ENCODE measurements at places on chromosomes 13 and 19.

DNA sequence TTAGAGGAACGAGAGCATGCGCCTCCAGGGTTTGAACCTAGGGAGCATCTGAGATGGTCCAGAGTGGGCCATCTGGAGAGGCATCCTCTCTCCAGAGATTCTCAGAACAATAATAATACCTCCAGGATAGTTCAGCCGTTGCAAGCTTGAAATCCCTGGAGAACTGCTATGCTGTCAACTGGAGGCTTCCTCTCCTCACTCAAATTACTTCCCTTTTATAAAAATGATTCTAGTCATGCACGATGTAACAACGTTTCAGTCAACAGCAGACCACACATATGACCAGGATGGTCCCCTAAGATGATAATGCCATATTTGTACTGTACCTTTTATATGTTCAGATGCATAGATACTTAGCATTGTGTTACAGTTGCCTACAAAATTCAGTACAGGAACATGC is 108.7 kb downstream of the SHISA2 start:
- no peak for DNase-seq

DNA sequence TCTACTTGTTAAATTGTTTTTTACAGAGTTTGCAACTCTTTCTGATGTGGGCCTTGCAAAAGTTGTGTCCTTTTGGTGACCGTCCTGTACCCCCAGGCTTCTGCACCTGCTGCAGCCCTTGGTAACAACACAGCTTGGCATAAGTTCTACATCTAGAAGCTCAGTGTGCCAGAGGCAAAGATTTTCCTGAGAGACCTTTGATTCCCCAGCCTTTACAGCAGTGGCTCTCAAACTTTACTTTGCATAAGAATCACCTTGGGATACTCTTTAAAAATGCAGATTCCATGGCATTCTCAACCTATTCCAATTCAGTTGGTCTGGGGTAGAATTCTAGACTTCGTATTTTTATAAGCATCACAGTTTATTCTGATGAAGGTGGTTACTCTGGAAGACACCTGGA is 260.9 kb downstream of the DCT start:
- no peak for DNase-seq

DNA sequence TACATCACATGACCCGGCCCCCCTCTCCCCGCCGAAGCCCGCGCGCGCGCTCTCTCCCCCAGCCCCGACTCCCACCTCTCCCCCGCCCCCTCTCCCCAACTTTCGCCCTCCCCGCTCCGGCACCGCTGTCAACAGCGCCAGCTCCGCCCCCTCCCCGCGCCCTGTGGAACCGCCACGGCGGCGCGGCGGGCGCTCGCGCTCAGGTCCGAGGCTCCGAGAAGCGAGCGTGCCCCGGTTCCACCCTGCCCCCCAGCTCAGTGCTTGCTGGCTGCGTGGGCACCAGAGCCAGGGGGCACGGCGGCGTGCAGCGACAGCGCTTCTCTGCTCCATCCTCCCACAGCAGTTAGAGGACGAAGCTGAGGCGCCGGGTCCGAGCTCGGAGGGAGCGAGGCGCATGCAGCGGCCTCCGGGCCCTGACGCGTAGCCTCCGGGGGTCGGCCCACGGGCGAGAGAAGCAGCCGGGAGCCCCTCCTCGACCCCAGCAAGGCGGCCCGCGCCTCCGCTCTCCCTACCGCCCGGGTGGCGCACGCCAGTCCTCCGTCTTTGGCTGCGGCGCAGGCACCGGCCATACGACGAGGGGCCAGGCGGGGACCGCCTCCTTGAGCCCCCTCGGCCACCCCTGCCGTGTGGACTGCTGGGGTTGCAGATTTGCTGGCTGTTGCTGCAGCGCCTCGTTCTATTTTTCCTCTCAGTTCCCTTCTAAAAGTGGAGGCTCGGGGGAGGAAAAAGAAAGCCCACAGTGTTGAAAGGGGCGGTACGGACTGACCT is 109.5 kb downstream of the KCNRG start:
- DNase-seq: no peak

GRCh38 chr19:6099599-6099998 is 10.7 kb downstream of the RFX2 start:
- no peak for DNase-seq

DNA sequence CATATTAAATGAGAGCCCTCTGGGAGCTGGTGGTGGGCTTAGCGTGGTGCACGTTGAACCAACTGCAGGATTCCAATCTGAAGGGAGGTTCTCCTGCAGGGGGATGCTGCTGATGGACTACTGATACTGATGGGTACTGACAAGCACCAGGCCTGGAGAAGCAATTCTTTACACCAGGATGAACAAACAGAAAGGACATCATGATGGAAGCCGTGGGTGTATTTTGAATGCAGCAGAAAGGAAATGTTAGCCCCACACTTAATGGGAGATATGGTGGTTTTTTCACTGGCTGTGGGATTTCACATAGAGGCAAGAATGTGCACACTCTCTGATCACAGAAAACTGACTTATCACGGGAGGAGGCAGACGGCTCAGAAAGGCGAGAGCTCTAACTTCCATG is 299.7 kb downstream of the TEX29 start:
- no peak for DNase-seq

DNA sequence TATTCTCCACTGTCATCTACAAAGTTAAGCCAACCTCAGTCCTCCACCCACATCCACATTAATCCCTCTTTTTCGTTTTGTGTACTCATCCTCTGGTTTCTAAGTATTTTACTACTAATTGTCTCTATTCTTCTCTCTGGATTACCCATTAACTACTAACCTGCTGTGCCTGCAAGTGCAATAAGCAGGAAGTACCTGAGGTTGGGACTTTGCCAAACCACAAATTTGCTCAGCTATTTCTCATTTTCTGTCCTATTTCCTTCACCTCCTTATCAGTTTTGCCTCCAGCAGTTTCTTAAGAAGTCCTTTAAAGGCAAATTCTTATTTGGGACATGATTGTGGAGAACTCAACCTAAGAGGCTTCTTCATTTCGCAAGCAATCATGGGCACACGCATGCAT is 1708.9 kb downstream of the SLITRK5 start:
- DNase-seq: no peak

DNA sequence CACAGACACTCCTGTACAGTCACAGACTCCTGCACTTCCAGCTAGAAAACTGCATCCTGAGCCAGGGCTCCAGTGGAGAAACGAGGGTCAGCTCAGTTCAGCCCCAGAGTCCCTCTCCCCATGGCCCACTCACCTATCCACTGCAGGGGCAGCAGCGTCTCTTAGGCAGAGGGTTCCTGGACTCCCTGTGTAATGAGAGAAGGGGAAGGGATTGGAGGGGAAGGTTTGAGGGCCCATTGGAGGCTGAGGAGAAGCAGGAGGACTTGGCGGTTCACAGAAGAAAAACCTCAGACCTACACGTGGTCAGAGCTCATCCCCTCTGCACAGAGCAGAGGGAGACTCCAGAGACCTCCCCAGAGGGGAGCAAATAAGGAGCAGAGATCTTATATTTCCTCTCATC is 9.2 kb upstream of the CEACAM18 start:
- DNase-seq: peak; percentile 56

- no peak for DNase-seq
Measured at GRCh38 chr13:67125681-67126080, 104.5 kb downstream of the PCDH9 start.

DNA sequence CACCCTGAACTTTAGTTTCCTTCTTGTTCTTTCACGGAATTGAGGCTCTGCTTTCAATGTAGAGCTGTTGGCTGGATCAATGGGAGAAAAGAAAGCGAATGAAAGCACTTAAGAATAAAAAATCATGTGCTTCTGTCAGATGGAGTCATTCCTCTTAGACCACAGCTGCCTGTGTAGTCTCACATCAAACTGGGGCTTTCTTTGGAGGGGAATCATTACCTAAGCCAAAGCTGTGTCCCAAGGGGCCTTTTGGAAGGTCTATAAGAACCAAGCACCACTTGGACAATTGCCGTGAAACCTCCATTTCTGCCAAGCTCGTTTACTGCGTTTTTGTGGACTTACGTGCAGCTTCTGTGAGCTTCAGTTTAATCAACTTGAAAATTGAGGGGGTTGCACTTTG is 44.2 kb upstream of the RNF113B start:
- DNase-seq: no peak

DNA sequence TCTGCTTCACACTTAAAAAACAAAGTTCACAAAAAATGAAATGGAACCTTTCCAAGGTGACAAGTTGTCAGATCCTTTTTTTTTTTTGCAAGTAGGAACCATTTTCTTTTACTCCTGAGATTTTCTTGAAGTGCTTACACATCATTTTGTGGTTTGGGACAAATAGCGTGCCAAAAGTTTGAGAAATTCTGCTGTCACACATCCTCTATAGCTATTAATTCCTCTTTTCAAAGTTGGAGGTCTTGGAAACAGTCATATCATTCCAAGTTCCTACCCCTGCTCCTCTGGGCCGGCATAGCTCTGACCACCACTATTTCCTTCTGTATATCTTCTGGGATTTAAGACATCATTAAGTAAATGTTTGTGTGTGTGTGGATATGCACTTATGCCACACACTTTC is 421.6 kb upstream of the SLC10A2 start:
- DNase-seq: no peak

DNA sequence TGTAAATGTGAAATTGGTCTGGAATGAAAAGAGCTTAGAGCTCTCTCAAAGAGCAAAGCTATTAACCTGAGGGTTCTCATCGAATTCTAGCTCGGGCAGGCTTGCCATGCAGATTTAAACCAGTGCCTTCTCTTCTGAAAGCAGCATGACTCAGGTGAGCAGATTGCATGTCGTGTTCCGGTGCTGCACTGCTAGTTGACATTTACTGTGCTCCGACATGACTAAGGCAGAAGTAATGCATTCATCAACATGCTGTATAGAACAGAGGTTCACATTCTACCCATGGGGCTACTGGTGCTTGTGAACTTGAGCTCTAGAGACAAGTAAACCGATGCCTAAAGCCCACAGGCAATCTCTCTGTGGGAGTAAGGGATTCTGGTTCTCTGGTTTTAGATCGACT is 947.7 kb downstream of the EFNB2 start:
- DNase-seq: no peak

DNA sequence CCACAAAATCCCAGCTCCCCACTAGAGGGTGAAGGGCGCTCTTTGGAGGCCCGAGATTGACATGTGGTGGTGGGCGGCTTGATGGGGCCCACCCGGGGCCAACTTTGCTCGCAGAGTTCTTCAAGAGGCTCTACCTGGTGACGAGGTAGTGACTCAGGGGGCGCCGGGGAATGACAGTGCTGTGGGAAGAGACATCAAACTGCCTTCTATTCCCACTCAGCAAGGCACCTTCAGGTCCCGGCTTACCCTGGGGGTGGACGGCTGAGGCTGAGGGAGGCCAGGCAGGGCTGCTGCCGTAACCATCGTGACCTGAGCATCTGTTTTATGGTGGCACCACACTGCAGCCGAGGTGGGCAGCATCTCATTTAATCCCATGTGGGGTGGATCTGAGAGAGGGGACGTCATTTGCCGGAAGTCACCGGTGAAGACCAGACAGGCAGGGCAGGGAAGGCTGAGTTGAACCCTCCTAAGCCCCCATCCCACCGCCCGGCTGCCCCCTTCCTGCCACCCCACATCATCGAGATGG is 1.6 kb downstream of the LINGO3 start:
- no peak for DNase-seq

All from GDM1 (cell line).